Fibroblast of pulmonary artery (primary cell): ENCODE measurements at places on chromosomes 4 and X.
A peak's percentile ranks its signal among the peaks of the same experiment; 100 is the strongest.

DNA sequence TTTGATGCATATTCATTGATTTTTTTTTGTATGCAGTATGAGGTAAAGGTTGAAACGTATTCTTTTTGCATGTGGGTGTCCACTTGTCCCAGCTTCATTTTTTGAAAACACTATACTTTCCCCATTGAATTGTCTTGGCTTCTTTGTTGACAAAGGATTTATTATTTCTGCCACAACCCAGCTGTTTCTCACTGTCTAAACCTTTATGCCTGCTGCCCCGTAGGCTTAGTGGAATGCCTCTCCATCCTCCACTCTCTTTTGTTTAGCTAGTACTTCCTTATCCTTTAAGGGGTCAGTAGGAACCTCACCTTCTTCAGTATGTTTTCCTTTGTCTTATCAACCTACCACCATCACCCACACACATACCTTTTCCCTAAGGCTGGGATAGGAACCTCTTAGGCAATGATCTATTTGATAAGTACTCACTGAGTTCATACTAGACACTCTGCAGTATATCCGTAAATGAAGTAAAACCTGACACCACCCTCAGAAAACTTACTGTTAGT is 8.5 kb downstream of the FMR1 start:
- no peak for DNase-seq

DNA sequence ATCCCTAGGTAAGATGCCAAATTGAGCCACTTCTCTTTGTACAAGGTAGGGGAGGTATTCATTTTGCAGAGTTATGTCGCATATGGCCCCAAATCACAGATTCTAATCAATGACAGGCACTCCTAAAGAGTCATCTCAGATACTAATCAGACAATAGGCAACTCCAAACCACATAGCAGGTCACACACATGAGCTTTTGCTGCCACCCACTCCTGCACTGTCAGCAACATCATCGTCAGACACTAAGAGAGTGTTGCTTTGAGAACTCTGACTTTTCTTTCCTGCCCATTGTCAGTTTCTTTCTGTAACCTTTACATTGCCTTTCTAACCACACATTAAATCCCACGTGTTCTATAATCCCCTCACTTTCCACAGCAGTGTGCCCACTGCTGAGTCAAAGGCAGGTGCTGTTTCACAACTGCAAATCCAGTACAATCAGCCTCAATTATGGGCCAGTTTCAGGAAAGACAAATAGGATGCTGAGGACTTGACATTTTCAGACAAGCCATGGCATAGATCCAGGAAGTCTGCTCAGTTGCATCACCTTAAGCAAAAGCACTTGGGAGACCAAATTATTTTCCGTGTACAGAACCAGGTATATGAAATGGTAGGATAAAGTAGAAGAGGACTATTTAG is 23.5 kb downstream of the TMEM31 start:
- peak; percentile 72 for DNase-seq

GRCh38 chrX:39643550-39643949 is 454.2 kb downstream of the BCOR start:
- no peak for DNase-seq

- peak; percentile 51 for DNase-seq
Measured at GRCh38 chrX:20421275-20421674, 154.6 kb upstream of the RPS6KA3 start.

DNA sequence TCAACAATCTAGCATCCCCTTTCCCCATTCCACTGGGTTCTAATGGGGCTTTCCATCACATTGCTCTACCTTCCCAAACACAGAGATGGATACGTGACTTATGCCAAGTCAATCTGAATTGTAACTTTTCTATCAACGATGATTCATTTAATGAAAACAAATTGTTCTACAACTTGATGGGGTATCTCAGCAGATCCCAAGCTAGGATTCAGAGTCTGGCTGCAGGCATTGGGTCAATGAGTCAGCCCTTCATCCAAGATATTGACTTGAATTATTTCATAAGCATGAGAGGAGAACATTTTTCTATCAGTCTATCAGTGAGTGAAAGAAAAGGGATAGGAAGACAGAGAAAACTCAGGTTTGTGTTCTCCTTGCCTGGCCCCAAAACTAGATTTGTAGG is 15.0 kb upstream of the HPGDS start:
- DNase-seq: peak; percentile 27

- DNase-seq: peak; percentile 41
Measured at GRCh38 chr4:69936566-69936965, 5.7 kb downstream of the CSN1S1 start.

GRCh38 chrX:119622356-119623232 is 16.4 kb upstream of the NKRF start:
- peak; percentile 74 for DNase-seq

GRCh38 chrX:89034679-89035078 is 287.7 kb downstream of the CPXCR1 start:
- DNase-seq: no peak

GRCh38 chrX:34557733-34558132 is 99.4 kb downstream of the TMEM47 start:
- no peak for DNase-seq

- DNase-seq: peak; percentile 79
Measured at GRCh38 chr4:152696764-152697261, 17.0 kb upstream of the TMEM154 start.

DNA sequence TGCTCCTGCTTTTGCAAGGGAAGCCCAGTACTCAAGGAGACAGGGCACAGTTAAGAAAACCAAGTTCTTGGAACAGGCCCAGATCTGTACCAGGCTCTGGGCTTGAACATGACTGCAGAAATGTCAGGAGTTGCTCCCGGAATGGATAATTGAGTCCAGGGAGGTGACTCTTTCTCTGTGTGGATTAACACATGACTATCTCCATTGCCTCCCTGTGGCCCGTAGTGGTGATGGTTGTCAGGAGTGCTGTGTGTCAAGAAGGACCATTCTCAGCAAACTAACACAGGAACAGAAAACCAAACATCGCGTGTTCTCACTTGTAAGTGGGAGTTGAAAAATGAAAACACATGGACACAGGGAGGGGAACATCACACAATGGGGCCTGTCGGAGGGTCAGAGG is 39.9 kb downstream of the CCKAR start:
- no peak for DNase-seq

DNA sequence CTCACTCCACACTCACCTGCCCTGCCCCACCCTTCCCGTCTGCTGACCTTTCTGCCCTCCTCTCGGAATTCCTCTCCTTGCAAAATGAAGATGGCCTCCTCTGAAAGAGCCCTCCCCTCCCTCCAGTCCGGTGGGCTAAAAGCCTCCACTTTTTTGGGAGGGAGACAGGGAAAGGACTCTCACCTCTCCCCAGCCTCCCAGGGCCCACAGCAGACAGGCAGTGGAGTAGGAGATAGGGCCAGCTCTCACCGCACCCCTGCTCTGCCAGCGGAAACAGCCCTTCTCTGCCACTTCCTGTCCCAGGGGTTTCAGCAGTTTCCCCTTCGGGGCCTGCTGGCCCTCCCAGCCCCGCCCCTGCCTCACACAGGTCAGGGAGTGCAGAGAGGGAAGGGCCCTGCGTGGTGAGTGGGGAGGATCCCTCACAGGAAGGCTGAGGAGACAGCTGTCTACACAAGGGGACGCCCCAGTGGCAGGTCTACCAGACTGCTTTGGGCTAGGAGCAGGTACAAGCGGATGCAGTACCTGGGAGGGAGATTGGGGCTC is 18.2 kb downstream of the ELF4 start:
- DNase-seq: no peak

DNA sequence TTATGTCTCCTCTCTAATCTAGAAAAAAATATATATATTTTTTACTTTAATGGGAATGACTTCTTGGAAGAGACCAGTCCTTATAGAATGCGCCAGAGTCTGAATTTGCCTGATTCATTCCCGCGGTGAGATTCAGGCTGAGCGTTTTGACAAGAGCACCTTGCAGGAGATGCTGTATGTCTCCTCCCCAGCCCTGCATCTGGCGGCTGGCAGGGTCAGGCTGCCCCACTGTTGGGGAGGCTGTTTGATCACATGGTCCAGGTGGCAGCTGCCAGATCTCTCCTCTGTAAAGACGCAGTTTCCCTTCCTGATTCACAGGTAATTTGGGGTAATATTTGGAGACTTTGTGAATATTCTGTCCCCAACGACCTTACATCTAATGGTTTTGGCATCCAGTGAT is 9.7 kb downstream of the PDZD4 start:
- no peak for DNase-seq

- DNase-seq: no peak
Measured at GRCh38 chrX:20471483-20471882, 204.8 kb upstream of the RPS6KA3 start.

- DNase-seq: peak; percentile 40
Measured at GRCh38 chr4:7217474-7218321, 25.4 kb downstream of the SORCS2 start.

GRCh38 chr4:23958749-23959148 is 68.9 kb upstream of the PPARGC1A start:
- no peak for DNase-seq

DNA sequence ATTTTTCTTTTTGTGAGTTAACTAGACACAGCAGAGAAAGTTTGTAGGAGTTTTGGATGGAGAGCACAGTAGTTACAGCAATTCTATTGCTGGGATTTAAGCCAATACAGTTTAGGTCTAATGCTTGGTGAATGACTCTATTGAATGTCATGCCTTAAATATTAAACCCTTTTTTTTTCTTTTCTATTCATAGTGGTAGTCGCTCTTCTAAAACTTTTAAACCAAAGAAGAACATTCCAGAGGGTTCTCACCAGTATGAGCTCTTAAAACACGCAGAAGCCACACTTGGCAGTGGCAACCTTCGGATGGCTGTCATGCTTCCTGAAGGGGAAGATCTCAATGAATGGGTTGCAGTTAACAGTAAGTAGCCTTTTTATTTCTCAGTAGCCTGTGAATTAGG is 34.8 kb upstream of the DCK start:
- peak; percentile 56 for DNase-seq

DNA sequence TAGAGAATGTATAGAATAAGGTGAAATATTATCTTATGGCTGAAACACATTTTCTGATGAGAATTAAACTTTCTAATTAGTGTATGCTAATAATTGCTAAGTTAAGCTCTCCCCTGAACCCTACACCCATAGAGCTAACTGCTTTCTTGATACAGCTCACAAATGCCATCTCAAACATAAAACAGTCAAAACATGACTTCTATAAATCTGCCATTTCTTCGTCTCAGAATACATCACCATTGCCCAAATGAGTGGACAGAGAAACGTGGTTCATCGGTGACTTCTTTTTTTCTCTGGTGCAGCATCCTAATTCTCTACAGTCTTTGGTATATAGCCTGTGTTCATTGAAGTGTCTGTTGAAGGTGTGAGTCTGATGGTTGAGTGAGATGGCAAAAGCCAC is 554.6 kb downstream of the NLGN4X start:
- DNase-seq: no peak

DNA sequence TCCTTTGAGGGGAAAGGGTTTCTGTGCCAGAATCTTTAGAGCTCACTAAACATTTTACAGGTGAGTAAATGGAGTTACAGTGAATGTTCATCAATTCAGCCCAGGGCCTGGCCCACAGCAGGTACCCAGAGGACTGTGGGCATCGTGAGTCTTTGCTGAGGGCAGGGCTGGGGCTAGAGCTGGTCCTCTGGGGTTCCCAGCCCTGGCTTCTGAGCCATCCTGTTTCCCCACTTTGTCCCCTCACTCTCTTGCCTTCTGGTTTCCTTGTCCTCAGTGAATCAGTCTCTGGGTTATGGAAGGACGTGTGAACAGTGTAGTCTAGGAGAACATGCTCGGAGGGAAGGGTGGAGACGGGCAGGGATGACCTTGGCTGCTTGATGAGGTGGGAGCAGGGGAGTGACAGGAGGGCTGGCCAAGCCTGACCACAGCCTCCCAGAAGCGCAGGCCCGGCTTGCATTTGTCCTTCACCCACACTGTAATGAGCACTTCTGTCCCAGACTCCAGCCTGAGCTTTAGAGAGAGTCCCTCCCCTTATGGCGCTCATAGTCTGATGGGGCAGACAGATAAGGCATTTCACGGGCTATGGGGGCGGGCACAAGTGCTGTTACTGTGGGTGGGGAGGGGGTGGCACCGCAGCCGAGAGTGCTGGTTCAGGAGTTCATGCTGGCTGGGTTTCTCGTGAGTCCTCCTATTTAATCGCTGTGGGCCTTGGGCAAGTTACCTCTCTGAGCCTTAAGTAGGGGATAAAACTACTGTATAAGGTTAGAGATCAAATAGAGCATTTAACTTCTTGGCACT is 17.3 kb downstream of the TBC1D14 start:
- peak; percentile 18 for DNase-seq

DNA sequence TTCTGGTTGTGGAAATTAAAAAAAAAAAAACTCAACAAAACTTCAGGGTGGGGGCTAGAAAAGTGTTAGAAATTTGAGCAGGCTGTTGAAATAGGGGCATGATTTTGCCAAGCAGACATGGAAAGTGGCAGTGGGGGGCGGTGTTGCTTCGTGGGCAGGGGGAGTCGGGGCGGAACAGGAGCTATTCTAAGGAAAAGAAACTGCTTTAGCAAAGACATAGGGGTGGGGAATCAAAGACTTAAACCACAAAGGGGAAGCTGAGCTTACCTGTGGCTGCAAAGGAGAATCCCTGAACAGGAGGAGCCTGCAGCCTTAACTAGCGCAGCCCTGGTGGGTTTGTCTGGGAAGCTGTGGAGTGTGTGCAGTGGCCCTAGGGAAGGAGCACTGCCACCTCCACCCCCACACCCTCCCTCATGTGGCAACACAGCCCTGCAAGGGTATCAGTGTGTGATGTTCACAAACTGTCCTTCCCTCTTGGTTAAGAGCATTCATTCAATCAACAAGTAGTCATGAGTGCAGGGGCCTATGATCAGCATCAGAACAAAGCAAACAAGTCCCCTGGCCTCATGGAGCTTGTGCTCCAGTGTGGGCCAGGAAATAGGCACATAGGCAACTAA is 20.5 kb downstream of the SEL1L3 start:
- DNase-seq: no peak

DNA sequence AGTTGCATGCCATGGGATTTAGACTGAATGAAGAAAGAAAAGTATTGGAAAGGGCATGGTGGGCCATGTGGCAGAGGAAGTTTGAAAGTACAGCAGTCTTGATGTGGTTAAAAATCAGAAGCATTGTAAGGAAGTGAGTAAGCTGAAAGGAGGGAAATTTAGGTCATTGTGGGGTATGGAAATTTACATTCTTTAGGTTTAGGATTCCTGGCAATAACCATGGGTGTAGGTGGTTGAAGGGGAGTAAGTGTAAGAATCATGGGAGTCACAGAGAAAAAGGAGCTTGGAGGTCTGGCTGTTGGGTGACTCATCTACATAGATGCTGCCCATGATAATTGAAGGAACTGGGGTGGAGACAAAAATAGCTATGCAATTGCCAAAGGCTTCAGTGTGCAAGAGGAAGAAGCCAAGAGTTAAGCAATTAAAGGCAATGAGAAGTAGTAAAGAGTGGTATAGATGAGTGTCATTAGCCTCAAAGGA is 243.8 kb upstream of the LDB2 start:
- DNase-seq: peak; percentile 96

GRCh38 chr4:142840516-142841123 is 5.5 kb downstream of the INPP4B start:
- DNase-seq: peak; percentile 79

GRCh38 chrX:119482481-119483480 is 14.5 kb downstream of the SLC25A5 start:
- DNase-seq: peak; percentile 53

DNA sequence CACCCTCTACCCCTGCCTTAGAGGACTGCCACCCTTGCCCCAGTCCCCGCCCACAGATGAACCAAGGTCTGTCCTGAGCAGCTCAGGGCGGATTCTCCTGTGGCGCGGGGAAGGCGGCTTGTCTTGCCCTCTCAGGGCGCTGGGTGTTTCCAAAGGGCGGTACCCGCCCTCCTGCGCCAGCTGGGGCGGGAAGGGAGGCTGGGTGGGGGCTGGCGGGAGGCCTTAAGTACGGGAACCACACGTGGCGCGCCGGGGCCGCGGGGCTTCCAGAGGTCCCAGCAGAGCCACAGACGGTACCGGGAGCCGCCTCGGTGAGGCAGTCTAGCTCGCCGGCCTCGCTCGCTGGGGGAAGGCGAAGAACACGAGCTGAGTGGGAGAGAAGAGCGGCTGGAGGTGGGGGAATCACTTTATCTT is 361.1 kb downstream of the MID1IP1 start:
- DNase-seq: no peak
